Activated naive CD4-positive, alpha-beta T cell (primary cell): ENCODE measurements at places on chromosomes 7 and 10.

GRCh38 chr7:150326657-150327268, 3.4 kb upstream of the ACTR3C start:
- no peak for DNase-seq

DNA sequence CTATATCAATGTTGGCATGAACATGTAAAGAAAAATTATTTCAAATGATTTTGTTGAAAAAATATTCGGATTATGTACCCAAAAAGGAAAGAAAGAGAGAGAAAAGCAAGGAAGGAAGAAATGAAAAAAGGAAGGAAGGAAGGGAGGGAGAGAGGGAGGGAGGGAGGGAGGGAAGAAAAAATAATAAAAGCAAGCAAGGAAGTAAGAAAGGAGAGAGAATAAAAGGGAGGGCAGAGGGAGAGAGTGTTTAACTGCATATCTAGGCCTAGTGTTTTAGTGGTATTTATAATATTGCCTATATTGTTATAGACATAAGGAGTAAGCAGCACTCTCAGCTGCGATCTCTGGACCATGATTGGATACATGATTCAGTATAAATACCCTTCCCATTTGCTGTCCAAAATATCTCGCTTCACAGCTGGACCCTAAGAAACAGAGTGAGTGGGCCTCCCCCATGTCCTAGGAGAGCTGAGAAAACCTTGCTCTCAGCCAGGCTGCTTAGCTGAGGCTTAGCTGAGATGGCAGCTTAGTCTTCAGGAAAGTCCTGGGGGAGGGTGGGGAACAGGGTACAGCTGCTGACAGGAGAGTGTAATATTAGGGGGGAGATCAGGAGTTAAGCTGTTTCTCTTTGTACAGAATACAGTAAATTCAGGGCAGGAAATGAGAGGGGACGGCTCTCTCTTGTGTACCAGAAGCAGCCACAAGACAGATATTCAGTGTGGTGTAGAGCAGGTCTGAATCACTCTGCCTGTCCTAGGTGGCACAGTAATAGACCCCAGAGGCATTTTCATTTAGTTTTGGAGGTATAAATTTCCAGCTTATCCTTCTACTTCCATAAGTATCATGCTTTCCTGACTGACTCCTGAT, 66.8 kb upstream of the TARP start:
- no peak for DNase-seq

GRCh38 chr10:81026591-81026990, 488.9 kb downstream of the SH2D4B start:
- DNase-seq = no peak

- no peak for DNase-seq
Measured at GRCh38 chr10:129837909-129838582, 126.0 kb downstream of the EBF3 start.

DNA sequence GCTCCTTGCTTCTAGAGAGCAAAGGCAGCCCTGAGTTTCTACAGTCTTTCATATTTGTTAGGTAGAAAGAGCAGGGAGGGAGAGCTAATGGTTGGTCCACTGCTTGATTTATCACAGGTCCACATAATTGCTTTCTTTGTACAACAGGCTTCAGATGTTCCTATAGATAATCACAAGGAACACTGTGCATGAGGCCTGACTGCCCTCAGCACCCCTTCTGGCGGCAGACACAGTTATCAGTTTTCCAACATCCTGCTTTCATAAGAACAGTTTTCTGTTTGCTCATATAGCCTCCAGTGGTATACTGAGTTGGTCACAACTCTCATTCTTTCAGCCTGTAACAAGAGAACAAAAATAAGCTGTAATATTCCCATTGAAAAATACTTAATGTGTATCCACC, 69.7 kb downstream of the AKR1C4 start:
- no peak for DNase-seq

GRCh38 chr10:93904901-93905300, 11.1 kb downstream of the SLC35G1 start:
- no peak for DNase-seq

DNA sequence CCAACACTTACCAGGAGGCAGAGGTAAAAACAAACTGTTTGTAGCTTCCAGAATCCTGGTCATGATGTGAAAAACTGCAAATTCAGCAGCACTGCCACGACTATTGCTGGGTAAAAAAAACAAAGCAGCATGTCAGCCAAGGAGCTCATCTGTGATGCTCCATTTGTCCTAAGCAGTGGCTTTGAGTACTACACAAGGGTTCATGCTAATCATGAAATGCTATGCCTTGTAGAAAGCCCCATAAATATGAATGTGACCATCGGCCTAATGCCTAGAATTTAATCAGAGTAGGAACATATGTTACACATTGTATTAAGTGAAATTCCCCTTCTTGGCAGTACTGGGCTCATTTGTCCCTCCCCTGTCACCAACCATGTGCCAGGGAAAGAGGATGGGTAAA, 95.4 kb downstream of the GSAP start:
- DNase-seq = no peak

DNA sequence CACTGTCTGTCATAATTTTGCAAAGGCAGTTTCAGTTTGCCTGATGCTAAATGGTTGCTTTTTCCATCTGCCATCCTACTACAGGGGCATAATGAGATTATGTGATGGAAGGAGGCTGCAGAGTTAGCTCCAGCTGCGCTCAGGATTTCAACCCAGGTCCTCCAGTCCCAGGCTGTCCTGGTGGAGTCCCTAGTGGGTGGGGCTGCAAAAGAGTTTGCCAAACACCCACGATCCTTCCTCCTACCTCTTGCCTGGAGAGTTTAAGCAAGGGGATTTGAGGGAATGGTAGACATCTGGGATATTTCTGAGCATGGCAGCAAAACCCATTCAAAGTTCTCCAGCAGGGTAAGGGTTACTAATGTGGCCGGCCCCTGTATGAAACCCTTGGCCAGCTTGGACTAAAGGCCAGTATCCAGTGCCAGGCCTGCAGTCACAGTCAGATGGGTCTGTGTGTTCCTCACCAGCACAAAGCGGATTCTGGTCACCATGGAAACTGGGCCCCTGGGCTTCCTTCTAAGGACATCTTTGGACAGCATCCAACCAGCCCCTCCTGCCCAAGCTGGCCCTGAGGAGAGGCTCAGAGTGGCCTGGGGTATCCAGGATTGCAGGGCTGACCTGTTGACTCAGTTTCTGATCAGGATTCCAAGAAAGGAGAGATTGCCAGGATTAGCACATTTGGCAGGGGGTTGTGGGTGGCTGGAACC, 42.7 kb upstream of the CHST3 start:
- DNase-seq = no peak
